ENCODE measurements at places on chromosomes 16 and 17. TPM values are rescaled to one million over a fixed set of nuclear protein-coding genes. Genes with fewer than 3 reads are reported as not detected.

Gene PRSS22
- 5.0 TPM for total RNA-seq

Gene PRSS8
- total RNA-seq, result 79.3 TPM

GRCh38 chr17:66805567-66805966, 29.4 kb upstream of the CACNG5 start:
- DNase-seq, result no peak

DNA sequence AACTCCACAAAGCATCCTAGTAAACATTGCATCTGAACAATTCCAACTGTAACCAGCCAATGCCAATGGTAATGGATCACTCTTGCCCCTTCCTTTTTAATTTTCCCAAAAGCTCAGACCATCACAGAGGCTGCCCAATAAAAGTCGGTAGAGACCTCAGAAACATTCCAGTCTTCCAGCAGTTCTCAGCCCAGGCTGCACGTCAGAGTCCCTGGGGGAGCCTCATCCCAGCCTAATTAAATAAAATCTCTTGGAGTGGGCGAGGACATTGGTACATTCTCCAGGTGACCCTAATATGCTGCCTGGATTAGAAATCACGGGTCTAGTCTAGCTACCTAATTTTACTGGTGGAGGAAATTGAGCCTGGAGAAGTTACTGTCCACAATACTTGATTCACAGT, 117.1 kb upstream of the MYOCD start:
- no peak for DNase-seq

Gene TCAP
- total RNA-seq, result 1.4 TPM

Measured in endodermal cell (in vitro differentiated cells).